Neural progenitor cell (in vitro differentiated cells): ENCODE measurements at places on chromosomes 11 and 22. TPM values are rescaled to one million over a fixed set of nuclear protein-coding genes. Genes with fewer than 3 reads are reported as not detected.

DNA sequence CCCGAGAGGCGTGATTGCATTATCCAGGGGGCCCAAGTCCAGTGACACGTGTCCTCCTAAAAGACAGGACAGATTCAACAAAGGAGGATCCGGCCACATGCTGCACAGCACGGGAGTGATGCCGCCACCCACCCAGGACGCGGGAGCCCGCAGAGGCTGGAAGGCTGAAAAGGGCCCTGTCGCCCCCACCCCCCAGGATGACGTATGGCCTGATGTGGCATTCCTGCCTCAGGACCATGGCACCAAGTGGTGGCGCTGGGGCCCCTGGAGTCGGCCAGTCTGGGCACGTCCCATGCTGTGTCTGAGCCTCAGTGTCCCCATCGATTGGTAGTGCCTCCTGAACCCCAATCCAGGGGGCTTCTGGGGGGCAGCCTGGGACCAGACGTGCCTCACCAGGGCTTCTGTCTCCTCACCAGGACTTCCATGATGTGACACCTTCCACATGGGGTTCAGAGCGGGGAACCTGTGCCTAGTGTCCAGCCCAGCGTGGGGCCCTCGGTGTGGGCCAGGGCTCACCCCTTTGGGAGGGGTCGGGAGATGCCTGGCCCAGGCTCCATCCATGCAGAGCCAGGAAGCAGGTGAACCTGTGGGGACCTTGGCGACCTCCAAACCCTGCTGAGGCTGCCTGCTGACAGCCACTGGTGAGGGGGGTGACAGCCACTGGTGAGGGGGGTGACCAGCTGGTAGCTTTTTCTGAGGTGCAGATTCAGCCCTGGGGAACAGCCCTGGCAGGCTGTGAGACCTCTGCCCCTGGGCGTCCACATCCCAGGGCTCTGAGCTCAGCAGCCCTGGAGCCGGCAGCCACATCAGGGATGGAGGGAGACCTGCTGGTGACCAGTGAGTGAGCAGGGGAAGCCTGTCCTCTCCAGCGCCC, 75.3 kb downstream of the KCNQ1 start:
- DNase-seq = peak; percentile 1

DNA sequence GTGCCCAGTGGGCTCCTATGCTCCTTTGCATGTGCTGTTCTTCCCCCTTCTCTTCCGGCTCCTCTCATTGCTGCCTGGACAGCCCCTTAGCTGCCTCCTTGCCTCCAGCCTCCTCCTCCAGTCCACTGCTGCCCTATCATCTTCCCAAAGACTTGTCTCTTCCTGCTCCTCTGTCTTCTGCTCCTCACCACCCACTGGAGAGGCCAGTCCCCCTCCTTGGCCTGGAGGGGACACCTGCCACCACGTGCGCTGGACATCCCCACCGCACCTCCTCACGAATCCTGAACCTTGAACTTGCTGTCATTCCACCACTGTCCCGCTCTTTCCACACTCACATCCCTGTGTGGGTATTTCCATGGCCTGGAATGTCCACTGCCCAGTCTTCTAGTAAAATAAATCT, 49.8 kb downstream of the MICAL2 start:
- DNase-seq = no peak

The LRRC55 gene
- total RNA-seq = 1.4 and 2.2 TPM in 2 replicates

DNA sequence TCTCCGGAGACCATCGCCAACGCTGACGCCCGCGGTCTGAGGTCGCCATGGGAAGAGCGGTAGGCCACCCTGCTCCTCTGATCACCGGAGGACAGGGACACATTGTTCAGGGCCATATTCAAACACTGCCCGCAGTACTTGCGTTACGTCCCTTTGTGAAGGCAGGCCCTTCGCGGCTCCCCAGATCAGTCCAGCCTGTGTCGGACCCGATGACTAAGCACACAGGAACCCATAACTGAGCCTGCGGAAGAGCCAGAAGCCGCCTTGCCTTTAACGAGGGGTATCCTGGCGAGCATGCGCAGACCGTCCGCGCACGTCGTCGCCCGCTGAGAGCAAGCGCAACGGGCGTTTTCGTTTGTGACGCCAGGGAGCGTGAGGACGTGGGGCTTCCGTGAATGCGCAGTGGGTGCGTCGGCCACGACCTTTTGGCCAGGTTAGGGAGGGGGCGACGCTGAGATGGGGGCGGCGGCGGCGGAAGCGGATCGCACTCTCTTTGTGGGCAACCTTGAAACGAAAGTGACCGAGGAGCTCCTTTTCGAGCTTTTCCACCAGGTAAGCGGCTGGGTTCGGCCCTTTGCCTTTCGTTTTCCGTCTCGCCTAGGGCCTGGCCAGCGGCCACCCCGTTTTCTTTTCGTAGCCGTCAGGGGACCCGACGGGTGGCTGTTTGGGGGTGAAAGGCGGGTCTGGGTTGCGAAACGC, at the start of the genes C11orf71 and RBM7:
Gene C11orf71, minus strand, starts transcription at position 296 of the 699 bp plus-strand sequence. Its CDS starts 180 bp downstream, at position 116.
Gene RBM7, plus strand, starts transcription at position 451 of the 699 bp plus-strand sequence. Its CDS starts 6 bp downstream, at position 457.
- DNase-seq = peak; percentile 95

The UPK3A gene
- total RNA-seq = 0.50 TPM in 1 of 2 replicates, not detected in the other

GRCh38 chr22:50169774-50170341, 673 bp upstream of the PANX2 start:
- peak; percentile 58 for DNase-seq

The FGF4 gene
- 0.22 TPM in 1 of 2 replicates, not detected in the other for total RNA-seq

DNA sequence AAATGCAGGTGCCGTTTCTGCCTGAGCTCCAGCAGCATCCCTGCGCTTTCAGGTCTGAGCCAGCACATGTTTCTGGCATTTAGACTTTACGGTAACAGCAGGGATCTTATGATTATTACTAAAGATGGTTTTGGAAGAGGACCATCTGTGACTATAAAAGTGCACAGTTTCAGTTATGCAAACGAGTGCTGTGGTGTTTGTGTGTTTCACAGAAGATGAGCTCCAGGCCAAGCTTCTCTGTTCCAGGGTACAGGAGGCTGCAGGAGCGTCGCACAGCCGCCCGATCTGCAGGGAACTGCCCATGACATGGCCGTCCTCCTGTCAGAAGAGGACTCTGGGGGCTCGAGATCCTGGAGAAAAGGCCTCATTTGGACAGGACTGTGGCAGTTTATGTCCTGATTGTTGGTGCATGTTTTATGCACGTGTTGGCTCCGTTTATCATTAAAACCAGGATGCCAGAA, 297.3 kb downstream of the TBC1D22A start:
- no peak for DNase-seq

The OR51A7 gene
- total RNA-seq = not detected in 2 replicates

DNA sequence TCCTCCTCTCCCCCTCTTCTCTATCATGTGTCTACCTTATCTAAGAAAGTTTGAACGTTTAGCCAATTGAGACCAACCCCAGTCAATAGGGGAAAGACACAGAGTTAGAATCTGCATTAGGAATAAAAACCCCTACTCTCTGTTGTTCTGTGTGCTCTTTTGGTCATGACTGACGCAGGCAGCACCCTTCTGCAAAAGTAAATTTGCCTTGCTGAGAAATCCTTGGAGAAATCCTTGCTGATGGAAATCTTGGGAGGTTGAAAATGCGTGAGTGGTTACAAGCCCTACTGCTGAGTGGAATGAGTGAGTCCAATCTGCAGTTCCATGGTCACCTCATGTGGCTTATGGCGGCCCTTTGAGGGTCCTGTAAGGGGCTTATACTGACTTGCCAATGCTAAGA, 145.2 kb downstream of the AASDHPPT start:
- DNase-seq = no peak

DNA sequence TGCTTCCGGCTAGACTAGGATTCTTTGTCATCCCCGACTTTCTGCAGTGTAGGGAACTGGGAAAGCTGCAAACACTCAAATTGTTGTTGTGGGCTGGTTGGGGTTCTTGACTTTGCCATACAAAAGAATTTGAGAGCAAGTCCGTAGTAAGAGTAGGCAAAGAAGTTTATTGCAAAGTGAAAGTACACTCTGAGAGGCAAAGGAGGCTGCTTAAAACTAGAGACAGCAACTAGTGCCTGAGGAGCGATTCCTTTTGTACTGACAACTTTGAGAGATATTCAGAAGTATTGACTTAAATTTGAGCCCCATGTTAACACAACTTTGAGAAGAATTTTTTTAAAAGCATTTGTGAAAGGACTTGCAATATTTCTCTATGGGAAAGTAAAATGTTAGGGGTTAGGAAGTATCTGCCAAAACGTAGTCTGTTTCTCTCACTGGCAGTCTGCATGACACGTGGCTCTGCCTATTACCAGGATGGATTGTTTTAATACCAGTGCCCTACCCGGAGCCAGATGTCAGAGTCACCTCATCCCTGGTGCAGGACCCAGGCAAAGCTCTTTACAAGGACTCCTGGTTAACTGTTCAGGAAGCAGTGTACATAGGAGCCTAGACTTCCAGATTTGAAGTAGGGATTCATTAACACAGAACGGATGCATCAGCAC, 85.0 kb upstream of the CLPB start:
- no peak for DNase-seq

GRCh38 chr22:25161916-25162530, 37.6 kb upstream of the CRYBB3 start:
- DNase-seq = no peak

The BATF2 gene
- 0.28 TPM in 1 of 2 replicates, not detected in the other for total RNA-seq

DNA sequence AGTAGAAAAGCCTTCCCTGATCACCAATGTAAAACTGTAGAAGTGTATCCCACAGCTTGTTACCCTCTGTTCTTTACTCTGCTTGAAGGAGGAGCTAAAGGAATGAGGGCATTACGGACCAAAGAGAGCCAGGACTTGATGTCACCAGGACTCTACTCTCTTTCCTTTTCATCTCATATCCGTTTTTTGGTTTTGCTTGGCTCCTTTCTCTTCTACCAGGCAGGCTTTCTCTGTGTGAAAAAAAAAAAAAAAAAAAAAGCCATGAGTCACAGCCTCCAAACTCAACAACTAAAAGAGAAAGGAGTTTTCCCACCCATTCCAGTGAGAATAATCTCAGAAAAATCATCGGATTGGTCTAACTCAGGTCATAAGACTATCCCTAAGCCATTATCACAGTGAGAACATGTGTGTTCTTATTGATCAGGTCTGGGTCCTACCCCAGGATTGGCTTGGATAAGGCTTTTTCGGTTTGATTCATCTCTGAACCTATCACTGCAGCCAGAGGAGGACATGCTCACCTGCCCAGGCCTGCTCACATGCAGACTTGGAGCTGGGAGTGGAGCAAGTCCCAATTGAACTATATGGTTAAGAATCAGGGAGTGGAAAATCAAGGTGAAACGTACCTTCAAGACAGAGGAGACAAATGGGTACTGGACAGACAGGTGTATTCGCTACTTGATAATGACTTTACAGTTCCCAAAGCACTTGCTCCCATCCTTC, 19.4 kb upstream of the LRRC55 start:
- DNase-seq = no peak

DNA sequence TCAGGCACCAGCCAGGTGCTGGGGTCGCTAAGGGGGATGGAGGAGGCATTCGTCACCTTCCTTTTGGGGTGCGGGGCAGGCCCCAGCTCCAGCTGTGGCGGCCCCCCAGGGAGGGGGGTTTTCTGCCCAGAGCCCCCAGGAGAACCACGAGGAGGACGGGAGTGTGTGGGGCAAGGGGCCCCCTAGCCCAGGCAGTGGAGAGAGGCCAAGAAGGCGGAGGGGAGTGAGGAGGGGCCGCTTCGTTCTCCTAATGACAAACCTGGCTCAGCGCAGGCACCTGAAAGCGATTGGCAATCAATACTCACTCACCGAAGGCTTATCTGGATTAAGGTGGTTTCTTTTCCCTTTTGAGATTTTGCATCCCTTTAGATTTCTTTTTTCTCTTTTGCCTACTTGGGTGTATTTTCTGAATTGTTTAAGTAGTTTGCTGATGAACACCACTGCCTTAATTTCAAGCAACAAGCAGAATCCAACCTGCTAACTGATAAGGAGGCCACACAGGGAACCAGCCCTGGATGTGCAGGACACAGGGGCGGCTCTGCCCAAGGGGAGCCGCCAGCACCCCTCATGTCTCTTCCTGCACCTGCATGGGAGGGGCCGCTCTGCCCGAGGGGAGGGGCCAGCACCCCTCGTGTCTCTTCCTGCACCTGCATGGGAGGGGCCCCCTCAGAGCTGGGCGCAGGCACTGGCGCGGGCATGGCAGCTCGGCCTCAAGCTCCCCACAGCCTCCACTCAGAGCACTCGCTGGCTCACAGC, 122.3 kb downstream of the BRD1 start:
- DNase-seq = no peak

DNA sequence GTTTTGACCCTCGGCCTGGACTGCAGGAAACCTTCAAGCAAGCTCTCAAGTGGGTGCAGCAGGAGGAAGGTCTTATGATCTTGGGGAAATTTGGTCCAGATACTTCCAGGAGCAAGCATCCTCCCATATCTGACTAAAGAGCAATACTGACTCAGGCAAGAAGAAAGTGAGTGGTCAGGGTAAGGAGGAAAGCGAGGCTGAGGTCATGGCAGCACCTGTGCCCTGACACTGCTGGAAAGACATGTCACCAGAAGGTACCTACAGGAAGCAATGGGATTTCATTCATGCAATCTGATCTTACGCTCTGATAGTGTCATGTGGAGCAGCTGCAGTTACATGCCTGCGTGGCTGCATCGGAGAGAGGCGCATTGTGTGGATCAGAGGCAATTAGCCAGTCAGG, 6.5 kb upstream of the TOP3B start:
- no peak for DNase-seq

The SYT7 gene
- 0.73 and 4.4 TPM in 2 replicates for total RNA-seq

The IGSF22 gene
- 0.41 TPM in 1 of 2 replicates, not detected in the other for total RNA-seq

GRCh38 chr11:100641456-100641855, 45.6 kb upstream of the ARHGAP42 start:
- DNase-seq = no peak

DNA sequence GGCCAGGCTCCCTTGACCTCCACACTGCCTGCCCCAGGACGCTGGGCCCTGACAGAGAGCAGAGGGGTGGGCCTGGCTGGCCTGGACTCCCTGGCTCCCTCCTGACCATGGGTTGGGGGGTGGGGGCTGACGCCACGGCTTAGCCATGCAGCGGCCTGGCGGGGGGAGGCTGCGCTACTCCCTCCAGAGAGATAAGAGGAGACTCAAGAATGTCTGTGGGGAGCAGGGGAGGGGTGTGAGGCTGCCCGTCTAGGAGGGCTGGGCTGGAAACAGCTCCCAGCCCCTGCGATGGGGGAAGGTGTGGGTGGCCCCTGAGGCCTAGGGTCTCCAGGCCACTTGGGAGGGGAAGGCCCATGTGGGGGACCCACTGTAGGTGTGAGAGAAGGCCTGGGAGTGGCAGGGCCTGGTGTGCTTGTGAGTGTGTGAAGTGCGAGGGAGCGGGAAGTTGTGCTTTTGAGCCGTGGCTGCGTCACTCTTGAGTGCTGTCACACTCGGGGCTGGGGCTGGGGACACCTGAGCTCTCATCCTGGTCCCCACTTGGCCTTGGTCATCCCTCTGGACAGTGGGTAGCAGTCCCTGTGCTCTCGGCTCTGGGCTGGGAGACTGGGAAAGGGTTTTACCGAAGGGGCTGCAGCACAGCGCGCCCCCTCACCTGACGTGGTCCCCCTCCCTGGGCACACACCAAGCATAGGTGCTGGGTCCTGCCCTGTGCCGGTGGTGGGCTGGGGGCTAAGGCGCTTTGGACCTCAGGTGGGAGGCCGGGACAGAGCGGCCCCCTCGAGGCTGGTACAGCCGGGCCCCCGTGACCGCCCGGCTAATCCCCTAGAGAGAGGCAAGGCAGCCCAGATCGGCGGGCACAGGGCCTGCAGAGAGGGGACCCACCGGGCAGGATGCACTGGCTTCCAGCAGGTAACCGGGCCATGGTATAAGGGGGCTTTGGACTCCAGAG, 2.4 kb downstream of the MYRF start:
- DNase-seq = peak; percentile 51

The LRRC75B gene
- 8.2 and 19.0 TPM in 2 replicates for total RNA-seq
